Amniotic stem cell (primary cell): ENCODE measurements at places on chromosomes 1 and 21.

DNA sequence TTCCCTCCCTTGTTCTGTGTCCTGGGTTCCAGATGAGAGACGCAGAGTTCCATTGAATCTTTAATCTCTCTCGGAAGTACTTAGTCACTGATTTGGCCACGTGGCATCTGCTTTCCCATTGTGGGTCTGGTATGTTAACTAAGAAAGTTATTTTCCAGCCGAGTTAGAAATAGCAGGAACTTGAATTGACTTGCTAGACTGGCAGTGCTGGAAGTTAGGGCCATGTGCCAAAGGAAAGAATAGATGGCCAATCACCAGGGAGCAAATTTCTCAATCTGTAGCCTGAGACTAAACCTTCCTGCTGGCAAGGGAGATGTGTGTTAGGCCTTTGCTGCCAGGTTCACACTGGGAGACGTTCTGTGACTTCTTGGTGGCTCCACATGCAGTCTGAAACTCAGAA, 24.2 kb upstream of the SLFNL1 start:
- DNase-seq, result no peak

DNA sequence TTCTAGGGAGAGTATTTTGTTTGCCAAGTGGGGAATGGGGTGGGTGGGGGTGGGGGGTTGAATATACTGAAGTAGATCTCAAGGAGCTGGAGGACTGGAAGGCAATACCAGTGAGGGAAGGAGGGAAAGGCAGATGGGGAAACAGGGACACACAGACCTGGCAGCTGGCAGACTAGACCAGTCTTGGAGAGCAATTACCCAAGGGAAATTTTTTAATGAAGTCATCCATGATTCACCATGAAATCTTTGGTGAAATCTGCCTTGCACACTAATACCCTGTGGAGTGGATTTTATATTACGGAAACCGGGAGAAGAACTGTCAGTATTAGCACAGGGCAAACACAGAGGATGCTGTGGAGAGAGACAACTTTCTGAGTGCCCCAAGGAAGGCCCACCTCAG, 29.7 kb upstream of the MARK1 start:
- DNase-seq, result no peak

- no peak for DNase-seq
Measured at GRCh38 chr1:161127649-161128048, 4.8 kb downstream of the DEDD start.

DNA sequence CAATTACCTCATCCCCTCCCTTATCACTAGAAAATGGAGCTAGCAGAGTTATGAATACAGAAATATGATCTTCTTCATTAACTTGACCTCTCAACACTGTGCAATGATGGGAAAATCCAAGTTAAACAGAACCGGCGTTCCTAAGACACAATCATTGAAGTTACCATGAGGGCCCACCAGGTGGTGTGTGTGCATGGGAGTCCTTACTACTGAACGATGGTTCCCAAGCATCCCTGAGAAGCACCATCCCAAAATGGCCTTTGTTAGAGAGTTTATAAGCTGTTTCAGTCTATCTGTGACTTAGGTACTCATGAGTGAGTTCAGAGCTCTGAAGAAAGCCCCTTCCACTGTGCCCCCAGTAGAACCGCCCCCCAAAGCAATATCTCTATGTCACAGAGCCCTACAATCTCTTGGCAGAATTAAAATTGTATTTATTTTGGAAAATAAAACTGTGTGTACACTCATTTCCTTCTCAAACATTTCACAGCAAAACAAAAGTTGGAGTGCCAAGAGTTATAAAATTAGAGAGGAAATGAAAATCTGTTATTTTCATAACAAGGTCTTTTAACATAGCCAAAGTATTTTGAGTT, 56.8 kb downstream of the PLD5 start:
- no peak for DNase-seq

DNA sequence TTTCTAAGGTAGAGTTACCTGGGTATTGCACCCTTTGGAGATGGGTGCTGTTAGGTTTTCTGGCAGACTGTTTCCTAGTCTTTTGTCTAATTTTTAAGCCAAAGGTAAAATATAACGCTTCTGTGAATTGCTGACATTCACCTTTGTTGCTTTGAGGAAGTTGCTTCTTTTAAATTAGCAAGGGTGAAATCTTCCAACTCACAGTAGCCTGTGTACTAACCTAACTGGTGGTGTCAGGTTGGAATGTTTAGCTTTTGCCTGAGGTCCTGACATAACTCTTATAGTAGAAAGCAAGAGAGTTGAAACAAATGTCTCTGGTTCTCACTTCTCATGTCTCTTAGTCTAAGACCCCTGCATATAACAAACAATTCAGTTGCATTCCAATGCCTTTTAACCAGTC, 61.1 kb upstream of the LPGAT1 start:
- no peak for DNase-seq

DNA sequence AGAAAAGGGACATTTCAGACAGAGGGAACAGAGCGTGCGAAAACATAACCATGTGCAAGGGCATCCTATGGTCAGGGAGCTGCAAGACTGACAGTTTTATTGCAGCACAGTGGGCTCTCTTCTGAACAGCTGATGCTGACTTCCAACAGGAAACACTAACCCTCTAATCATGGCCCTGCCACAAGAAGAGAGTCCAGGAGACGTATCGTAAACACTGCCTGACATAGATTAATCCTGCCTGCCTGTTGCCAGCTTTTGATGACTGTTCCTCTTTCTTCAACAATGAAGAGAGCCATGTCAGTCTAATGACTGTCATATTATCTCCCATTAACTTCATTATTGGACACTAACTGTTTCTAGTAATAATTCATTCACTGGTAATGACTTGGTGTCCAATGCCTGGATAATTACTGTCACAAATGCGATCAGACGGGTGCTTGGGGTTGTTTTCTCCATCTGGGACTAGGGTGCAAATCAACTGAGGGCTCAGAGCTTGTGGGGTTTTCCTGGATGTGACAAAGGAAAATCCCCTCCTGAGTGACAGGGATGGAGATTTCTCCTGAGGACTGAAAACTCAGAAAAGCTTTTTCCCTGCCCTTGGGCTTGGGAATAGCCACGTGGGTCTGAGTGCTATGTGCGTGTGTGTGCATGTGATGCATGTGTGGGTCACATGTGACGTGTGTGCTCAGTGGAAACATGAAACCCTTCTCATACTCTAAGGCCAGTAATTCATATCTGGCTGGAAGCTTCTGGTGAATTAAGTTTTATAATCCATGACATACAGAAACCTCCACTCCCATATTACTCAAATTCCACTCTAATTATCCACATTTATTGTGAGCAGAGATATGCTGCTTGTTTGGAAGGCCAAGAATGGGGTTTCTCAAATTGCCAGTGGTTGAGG, 144.0 kb upstream of the PLXNA2 start:
- DNase-seq, result no peak

DNA sequence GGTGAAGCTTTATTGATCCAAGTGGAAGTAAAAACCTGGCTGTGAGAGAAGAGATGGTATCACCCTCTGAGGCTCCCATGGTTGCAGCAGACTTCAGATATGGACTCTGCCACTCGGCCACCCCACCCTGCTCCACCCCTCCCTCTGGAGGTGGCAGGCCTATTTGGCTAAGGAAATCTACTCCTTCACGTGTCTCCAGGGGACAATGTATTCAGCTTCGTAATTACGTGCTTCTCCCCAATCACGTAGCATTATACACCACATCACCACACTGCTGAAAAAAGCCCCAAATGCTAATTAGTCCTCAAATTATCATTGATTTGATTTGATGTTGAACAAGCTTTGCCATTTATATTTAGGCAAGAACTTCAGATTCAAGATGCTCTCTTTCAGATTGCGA, 220.7 kb downstream of the OMA1 start:
- no peak for DNase-seq

DNA sequence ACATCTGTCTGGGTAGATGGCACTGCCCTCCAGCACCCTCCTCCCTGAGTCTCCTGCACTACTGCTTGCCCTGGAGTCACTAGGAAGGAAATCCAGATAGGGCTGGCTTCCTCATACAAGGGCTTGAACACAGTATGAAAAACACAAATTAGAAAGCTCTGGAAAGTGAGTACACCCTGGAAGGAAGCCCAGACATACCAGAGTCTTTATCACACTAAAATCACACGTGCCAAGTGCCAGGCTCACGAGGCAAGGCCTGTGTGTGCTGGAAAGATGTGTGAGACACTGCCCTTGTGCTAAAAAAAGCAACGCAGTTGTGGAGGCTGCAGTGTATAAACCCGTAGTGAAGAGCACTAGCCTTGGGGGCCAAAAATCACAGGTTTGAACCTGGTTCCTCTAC, 28.3 kb upstream of the S100A7 start:
- no peak for DNase-seq

DNA sequence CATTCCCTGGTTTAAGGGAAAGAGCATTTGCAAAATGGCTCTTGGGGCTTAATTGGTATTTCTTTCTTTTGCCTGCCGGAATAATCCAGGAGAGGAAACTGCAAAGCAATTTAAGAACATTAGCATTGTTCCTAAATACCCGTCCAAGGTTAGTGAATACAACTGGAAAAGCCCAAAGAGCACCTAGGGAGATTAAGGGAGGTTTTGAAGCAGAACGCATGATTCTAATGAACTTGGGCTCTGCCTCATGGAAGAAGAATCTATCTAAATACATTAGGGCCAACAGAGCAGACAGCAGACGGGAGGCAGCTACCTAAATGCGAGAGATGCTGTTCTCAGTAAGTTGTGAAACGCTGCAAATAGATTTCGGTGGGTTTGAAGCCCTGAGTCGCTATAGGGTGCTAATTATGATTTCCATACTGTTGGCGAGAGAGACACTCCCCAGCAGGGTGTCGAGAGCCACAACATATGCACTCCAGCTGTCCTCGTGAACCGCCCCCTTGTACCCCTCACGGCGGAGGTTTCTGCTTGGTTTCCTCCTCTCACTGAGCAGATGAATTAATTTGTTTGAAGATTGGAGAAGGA, 326.7 kb upstream of the CAMK1G start:
- no peak for DNase-seq

- DNase-seq, result no peak
Measured at GRCh38 chr1:12433323-12434053, 184.5 kb downstream of the DHRS3 start.

DNA sequence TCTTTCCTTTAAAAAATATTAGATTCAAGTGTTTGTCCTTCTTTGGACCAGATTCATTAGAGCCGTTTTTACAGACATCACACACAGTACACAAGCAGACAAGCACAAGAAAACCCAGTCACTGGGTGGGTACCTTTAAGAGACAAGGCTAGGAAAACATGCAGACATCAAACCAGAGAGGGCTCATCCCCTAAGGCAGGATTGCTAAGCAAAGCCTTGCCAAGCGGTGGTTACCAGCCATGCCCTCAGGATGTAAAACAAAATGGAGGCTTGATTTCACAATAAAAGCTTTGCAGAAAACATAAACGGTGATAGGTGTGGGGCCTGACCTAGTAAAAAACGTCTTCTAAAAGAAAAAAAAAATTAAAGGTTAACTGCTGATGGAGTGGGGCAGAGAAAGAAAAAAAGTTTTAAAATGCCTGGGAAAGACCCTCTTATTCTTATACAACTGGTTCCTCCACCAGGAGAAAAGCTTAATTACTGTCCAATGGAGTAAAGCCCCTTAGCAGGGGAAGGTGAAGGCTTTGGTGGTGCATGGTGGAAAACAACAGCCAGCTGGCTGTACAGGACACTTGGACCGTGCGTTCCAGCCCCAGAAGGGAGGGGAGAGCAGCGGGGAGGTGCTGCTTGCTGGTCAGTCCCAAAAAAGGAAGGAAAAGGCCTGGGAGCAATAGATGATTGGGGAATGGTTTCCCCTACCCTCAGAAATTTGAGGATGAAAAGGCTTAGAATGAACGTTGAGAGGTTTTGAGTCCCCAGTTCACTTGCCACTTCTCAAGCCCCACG, 30.4 kb upstream of the FMO1 start:
- DNase-seq, result no peak

DNA sequence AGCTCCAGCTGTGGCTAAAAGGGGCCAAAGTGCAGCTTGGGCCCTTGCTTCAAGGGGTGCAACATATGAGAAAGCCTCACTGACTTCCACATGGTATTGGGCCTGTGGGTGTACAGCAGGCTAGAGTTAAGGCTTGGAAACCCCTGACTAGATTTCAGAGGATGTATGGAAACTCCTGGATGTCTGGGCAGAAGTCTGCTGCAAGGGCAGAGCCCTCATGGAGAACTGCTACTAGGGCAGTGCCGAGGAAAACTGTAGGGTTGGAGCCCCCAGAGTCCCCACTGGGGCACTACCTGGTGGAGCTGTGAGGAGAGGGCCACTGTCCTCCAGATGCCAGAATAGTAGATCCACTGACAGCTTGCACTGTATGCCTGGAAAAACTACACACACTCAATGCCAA, 69.5 kb downstream of the XCL2 start:
- DNase-seq, result no peak

GRCh38 chr1:50976890-50977574, 7.0 kb downstream of the CDKN2C start:
- DNase-seq, result no peak

GRCh38 chr1:90534663-90535295, 182.3 kb downstream of the BARHL2 start:
- no peak for DNase-seq

DNA sequence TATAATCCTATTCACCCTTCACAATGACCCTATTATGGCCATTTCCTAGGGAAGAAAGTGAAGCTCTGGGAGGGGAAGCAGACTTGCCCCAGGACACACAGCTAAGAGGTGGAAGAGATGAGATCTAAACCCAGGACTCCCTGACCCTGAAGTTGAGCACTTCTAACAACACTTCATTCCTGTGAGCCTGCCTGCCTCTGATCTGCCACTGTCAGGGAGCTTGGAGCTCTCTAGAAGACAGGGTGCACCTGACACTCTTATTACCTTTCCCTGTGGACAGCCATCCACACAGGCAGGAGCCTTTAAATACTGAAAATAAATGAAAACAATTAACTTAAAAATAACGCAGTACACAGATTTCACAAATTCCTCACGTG, 599 bp downstream of the MKNK1 start:
- no peak for DNase-seq
